ENCODE measurements at places on chromosomes 2 and 18. TPM values are rescaled to one million over a fixed set of nuclear protein-coding genes. Genes with fewer than 3 reads are reported as not detected.

The MPP4 gene
- total RNA-seq = under 0.01 TPM

The CPO gene
- total RNA-seq = 0.21 TPM

The OSGEPL1 gene
- 7.5 TPM for total RNA-seq

The CDH7 gene
- not detected for total RNA-seq

The SERPINB13 gene
- total RNA-seq = not detected

The FHOD3 gene
- total RNA-seq = not detected

The CTLA4 gene
- 38.5 TPM for total RNA-seq

The POMC gene
- 2.3 TPM for total RNA-seq

The KRTCAP3 gene
- 0.52 TPM for total RNA-seq

The PLEKHH2 gene
- total RNA-seq = 2.3 TPM

The UNC80 gene
- not detected for total RNA-seq

The B3GNT7 gene
- total RNA-seq = 6.5 TPM

The FEV gene
- total RNA-seq = not detected

The MYO7B gene
- 1.0 TPM for total RNA-seq

The NTSR2 gene
- total RNA-seq = not detected

Data from mononuclear cell (primary cell).